ENCODE measurements at places on chromosomes 2 and 18. TPM values are rescaled to one million over a fixed set of nuclear protein-coding genes. Genes with fewer than 3 reads are reported as not detected.

DNA sequence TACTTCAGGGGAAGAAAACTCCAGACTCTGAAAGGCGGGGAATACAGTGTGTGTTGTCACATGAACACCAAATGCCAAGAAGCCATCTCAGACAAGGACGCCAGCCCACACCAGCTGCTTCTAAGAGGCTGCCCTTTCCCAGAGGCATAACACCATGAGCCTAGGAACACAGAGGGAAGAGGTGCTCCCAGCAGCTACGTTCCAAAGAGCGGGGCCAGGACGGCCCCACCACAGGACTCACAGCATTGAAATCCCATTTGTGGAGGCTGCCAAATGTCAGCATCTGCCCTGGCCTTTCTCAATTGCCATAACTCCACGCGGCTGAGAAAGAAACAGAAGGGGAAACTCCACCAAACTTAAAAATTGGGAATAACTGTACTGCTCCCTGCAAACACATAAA lies 20.1 kb upstream of the ID2 start:
- DNase-seq, result no peak

DNA sequence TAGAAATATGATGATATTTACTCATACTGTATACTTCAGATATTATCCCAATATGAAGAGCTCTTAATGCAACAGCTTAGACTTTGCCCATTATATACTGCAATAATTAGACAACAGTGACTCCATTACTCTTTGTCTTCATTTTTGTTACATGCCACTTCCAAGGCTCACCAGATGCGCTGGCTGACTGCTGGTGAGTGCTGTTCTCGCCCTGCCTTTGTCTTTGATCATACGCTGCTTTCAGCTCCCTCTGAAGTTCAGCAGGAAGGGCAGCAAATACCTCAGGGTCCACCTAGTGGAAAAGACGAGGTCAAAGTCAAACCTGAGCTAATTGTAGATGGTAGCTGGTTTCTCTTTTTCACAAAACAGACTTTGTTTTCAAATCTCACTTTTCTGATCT lies 66.3 kb downstream of the EIF5B start:
- DNase-seq, result no peak

Gene C1QL2
- total RNA-seq, result not detected

DNA sequence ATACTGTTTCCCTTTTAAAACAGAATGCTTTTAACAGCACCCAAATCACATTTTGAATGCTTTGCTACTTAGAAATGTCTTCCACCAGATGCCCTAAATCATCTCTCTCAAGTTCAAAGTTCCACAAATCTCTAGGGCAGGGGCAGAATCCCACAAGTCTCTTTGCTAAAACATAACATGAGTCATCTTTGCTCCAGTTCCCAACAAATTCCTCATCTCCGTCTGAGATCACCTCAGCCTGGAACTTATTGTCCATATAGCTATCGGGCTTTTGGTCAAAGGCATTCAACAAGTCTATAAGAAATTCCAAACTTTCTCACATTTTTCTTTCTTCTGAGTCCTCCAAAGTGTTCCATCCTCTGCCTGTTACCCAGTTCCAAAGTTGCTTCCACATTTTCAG lies 1374.5 kb upstream of the NXPH2 start:
- no peak for DNase-seq

- no peak for DNase-seq
These were observed 126.4 kb downstream of the SMAD7 start for GRCh38 chr18:48824231-48824970.

GRCh38 chr2:112077814-112078213 lies 22.7 kb downstream of the TMEM87B start:
- peak; percentile 47 for DNase-seq

Gene TDRD15
- total RNA-seq, result not detected

DNA sequence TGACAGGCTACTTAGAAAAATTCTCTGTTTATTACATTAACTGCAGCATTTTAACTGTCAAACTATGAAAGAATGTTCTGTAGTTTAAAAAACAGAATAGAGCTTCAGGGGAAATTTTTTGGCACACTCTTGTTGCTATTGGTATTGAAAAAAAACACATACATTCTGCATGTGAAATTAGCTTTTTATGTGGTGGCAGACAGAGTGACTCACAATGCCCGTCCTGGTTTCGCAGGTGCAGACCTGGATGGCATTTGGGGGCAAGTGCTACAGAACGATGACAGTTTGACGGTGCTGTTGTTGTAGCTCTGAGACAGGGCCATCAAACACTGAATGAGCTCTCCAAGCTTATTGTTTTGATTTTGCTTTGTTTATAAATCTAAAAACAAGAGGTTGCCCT lies 105.0 kb upstream of the MAP3K20 start:
- no peak for DNase-seq

Gene CNTNAP5
- total RNA-seq, result not detected

DNA sequence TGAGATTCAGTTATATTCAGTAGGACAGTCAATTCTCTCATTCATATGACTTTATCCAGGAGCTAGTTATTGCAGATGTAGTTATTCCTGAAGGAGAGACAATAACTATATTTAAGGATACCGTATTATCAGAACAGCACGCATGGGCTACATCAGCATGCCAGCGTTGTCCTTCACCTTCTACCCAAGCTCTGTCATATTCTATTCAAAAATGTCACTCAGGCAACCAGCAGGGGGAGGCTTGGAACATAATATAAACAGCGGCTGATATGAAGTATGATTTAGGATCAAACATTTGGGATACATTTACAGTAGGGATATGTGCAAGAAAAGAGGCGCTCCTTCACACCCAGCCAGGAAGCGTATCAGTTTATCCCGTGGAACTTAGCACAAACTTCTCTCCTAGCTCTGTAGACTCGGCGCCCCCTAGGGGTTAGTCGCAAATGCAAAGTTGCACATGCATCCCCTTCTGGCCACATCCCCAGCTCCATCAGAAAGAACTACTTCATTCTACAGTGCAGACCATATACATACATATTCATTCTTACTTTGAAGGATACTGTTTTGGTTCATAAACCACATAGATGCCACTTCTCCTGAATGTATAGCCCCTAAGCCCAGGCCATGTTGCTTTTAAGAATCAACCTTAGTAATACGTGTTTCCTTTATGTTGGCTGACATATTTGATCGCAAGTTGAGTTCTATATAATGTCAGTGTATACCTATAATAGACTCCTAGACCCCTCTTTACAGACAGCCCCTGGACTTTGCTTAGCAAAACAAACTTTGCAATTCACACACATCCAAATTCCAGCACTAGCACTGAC lies 759.4 kb downstream of the ADCYAP1 start:
- no peak for DNase-seq

- DNase-seq, result no peak
These were observed 382.2 kb downstream of the TGIF1 start for GRCh38 chr18:3832025-3832638.

Gene TRIB2
- 79.6 TPM for total RNA-seq

DNA sequence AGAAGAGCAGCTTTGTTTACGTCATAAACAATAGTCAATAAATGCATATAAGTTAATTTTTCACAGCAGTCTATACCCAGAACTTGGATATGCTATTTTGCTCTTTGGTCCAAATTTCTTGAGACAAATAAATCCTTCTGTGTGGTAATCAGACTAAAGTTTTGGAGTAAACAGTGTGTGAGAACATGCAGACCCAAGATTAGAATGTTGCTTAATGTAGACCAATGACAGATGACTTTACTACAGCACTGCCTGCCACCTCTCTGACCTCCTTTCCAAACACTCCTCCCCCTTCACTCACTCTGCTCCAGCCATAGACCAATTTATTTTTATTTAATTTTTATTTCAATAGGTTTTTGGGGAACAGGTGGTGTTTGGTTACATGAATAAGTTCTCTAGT lies 115.3 kb upstream of the TANK start:
- DNase-seq, result no peak

DNA sequence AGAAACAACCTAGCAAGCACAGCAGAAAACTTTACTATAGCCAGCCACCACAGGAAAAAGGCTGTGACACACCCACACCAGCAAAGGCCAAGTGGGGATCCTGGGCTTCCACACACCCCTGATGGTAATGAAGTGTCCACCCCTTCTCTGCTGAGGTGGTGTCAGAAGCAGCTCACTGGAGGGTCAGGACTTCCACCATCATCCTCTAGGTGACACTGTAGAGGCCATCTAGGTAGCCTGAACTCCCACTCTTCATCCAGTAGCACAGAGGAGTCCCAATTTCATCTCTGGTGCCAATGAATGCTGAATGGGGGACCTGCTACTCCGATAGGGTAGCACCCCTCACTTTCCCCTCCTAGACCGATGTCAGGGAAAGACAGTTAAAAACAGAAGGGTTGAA lies 1544.4 kb downstream of the LRP1B start:
- no peak for DNase-seq

DNA sequence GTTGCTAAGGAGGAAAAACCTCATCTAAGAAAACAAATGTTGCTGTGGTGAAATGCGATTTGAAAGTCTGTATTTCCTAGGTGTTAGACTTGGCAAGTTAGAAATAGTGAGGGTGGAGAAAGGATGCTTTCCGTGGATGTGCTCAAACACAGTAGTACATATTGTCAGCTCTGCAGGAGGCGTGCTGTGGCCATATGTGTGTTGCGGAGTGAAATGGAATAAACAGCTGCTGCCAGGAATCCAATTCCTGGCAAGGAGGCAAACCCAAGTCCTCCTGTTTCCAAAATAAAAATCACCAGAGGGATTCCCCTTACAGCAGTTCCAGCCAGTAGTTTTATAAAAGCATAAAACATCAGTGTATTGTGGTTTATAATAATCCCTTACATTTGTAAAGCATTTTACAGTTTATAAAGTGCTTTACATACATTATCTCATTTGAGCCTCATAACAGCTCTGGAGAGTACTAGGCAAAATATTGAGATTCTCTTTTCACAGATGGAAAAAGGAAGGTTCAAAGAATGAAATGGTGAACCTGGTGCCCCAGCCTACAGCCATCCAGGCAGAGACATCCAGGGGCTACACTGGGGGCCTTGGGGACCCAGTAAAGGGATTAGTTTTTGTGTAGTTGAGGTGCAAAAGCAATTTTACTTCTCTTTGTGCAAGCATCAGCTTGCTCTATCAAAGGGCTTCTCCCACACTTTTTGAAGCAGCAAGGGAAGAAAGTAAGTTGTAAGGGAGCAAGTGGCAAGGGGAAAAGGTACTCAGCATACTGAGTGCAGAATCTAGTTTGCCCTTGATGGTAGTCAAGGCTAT lies 206.0 kb downstream of the AGPS start:
- no peak for DNase-seq

GRCh38 chr2:190837420-190837819 lies 43.2 kb upstream of the GLS start:
- DNase-seq, result peak; percentile 78

Gene EFEMP1
- total RNA-seq, result 1,564 TPM

DNA sequence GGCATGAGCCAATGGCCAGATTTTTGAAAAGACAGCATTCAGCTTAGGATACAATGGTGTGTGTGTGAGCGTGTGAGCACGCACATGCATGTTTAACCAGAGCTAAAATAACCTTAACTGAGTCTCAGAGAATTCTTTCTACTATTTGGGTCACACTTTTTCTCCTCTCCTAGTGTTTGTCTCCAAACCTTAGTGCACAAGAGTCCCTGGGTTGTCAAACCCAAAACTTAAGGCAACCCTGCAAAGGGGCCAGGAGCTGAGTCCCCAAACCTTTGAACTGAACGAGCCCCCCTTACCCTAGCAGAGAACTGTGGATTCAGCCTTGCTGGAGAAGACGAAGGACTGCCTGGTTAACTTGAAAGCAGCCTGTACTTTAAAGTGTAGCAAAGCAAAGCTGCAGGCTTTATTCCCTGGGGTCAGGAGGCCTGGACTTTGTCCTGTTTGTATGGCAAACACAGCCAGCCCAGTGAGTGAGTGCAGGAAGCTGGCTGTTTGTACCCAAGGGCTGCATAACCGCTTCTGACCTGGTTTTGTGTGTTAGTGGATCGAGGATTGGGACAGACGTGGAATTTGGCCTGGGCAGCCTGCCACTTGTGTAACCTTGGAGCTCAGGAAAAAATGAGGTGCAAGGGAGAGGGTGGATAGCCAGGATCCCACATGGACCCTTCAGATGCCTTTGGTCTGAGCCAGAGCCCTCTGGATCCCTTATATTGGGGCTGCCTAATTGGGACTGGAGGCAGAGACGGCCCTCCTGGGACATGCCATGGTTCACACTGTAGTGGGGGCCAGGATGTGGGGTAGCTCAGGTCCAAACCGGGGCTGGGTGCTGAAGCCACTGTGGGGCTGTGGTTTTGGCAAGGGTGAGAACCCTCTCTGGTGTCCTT lies 6.4 kb upstream of the PSMD1 start:
- DNase-seq, result no peak

DNA sequence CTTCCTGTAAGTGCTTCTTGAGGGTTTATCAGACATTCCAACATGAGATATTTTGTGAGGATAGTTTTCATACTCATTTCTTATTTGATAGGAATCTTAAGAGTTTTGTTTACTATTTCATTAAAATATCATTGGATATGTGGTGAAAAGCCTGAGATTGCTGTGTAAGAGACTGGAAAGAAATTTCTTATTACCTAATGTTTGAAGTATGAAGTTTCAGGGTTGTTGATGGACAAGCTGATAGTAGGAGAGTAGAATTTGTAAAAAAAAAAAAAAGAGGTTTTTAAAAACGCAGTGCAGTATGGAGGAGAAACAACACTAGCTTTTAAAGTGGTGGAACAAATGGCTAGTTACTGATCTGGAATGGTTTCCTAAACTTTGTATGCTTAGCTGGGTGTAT lies 7.7 kb downstream of the EPB41L5 start:
- no peak for DNase-seq

Gene SEPTIN2
- total RNA-seq, result 394 TPM

Gene SLC66A3
- total RNA-seq, result 68.8 TPM

DNA sequence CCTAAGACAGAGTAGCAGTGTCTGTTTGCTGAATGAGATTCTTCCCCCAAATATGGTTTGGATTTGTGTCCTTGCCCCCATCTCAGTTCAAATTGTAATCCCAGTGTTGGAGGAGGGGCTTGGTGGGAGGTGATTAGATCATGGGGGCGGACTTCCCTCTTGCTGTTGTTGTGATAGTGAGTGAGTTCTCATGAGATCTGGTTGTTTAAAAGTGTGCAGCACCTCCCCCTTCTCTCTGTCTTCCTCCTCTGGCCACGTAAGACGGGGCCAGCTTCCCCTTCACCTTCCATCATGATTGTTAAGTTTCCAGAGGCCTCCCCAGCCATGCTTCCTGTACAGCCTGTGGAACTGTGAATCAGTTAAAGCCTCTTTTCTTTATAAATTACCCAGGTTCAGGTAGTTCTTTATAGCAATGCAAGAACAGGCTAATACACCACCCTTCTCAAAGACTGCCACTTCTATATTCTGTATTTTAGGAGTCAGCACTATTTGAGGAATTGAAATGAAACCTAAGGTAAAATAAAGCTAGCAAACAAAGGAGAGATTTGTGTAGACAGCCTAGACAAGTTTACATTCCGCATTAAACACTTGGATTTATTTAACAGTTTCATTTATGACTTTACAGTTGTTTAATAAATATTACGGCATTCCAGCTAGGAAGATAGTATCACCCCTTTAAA lies 21.6 kb downstream of the FBXO36 start:
- no peak for DNase-seq

DNA sequence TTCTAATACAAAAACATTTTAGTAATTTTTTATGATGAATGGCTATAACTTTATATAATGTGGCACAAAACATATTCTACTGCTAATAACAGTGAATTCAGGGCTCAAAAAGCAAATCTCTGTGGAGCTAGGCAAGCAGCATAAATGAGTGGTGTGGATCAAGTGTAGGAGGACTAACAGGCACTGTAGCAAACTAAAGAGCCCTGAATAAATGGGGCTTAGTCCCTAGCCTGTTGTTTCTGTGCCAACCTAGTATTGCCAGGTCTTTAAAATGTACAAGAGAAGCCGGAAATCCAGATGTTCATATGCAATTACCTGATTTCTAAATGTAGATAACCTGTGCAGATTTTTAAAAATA lies 18.5 kb downstream of the REL start:
- DNase-seq, result no peak

- DNase-seq, result no peak
These were observed 213.3 kb upstream of the CTAGE1 start for GRCh38 chr18:22630980-22631379.
